ENCODE measurements at places on chromosomes 5 and 9.

DNA sequence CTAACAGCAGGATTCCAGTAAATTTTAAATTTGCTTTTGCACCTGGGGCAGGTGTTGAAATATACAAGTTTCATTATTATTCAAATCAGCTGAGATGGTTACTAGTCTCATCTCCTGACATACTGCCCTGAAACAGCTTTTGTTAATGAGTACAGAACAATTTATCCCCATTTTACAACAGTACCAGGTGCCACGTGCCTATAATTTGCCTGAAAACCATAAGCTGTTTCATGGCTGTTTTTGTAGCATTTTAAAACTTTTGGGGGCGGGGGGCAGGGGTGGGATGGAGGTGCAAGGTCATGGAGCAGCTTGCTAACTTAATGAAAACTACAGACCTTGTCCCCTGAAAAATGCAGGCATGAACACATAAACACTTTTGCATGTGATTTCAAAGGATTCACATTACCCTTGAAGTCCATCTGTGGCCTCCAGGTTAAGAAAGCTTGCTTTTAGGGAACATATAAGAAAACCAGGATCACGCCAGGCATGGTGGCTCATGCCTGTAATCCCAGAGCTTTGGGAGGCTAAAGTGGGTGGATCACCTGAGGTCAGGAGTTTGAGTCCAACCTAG, 42.1 kb downstream of the TIMD4 start:
- no peak for DNase-seq

GRCh38 chr5:133159543-133159942, 107.7 kb downstream of the HSPA4 start:
- no peak for DNase-seq

- no peak for DNase-seq
These were observed 155.7 kb downstream of the GLIS3 start for GRCh38 chr9:4143936-4144717.

DNA sequence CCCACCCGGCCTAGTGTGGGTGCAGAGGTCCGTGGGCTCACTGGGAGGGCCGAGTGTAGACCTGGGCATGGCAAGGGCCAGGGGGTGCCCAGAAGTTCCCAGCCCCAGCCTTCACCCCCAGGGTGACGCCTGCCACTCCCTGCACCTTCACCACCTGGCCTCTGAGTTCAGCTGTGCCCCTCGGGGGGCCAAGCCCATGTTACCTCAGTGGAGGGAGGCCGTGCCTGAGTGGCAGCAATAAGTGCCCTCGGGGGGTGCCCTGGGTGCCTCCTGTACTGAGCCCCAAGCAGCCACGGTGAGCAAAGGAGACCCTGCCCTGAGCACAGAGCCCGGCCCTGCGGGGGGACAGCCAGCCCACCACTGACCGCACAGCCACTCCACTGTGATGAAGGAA, 10.3 kb upstream of the FCN2 start:
- DNase-seq = no peak

DNA sequence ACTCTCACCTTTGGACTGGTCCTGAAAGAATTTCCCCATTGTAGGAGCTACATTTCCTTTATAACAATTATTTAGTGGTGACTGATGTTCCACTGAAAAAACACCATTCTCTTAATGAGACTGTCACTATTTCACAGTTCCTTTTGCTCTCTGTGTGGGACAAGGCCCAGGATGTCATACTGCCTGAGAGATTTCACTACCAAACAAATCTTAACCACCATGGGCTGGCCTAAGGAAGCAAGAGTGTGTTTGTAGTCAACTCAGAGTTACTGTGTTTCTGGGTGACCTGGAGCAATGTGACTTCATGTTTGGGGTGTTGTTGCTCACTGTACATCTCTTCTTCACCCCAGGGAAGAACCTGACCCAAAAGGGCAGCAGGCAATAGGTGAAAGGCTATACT, 50.1 kb upstream of the ZNF608 start:
- DNase-seq = no peak

Data from T-cell (primary cell).